ENCODE measurements at places on chromosomes 1 and 21.

DNA sequence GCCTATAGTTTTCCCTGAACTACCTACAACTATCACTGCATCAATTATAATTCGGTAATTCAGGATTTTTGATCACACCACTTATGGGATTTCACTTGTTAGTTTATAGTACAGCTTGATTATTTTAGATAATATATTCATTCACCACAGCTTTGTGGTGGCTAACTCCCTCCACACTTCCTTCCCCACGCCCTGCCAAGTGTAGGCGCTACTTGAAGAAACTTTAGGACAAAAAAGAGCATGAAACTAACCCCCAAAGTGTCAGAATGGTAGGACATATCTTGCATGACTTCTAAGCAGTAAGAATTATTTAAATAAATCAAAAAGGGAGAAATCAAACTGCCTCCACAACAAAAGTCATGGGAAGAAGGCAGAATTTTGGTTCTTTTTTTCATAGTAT lies 70.1 kb downstream of the LHX9 start:
- H3K4me3 ChIP-seq: no peak overlapping the region
- no peak overlapping the region for H3K27ac ChIP-seq
- no peak for DNase-seq
- H3K36me3 ChIP-seq: no peaks in the 10 kb centered on the region
- no peaks in the 10 kb centered on the region for H3K4me1 ChIP-seq

- H3K36me3 ChIP-seq: no peaks in the 10 kb centered on the region
- no peak overlapping the region for H3K27ac ChIP-seq
- no peak overlapping the region for H3K4me3 ChIP-seq
- no peak for DNase-seq
- no peaks in the 10 kb centered on the region for H3K4me1 ChIP-seq
- H3K27me3 ChIP-seq: no peaks in the 10 kb centered on the region
Measured at GRCh38 chr1:224052772-224053171, 61.1 kb upstream of the FBXO28 start.

GRCh38 chr1:1040004-1040991 lies 20.4 kb downstream of the AGRN start:
- peaks cover 28% of the 10 kb centered on the region for H3K27me3 ChIP-seq
- H3K36me3 ChIP-seq: no peaks in the 10 kb centered on the region
- H3K4me1 ChIP-seq: peaks cover 14% of the 10 kb centered on the region
- H3K4me3 ChIP-seq: peak overlapping the region; percentile 52

GRCh38 chr21:35265170-35265877 lies 216.2 kb upstream of the RUNX1 start:
- no peaks in the 10 kb centered on the region for H3K36me3 ChIP-seq
- no peak for DNase-seq
- H3K4me3 ChIP-seq: no peak overlapping the region
- no peak overlapping the region for H3K27ac ChIP-seq
- no peaks in the 10 kb centered on the region for H3K4me1 ChIP-seq

DNA sequence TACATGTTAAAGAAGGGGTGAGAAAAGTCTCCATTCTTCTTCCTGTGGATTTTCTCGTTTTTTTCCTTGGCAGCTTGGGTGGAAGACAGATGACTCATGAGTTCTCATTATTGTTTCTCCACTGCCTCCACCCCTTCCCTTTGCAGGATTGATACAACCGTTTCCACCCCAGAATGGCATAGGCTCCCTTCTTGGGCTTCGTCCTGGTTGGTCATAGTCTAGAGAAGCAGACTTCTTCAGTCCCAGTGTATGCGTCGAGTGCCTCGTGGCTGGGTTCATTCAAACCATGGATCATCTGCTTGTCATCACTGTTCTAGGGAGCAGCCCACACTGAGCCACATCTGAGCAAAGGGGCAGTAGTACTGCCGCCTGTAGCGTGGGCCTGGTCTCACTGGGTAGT lies 13.7 kb downstream of the PTGFRN start:
- no peaks in the 10 kb centered on the region for H3K27me3 ChIP-seq
- H3K36me3 ChIP-seq: no peaks in the 10 kb centered on the region
- no peak for DNase-seq
- H3K4me3 ChIP-seq: no peak overlapping the region
- H3K27ac ChIP-seq: no peak overlapping the region

- no peak for DNase-seq
- H3K36me3 ChIP-seq: no peaks in the 10 kb centered on the region
- H3K4me1 ChIP-seq: peaks cover 10% of the 10 kb centered on the region
Measured at GRCh38 chr1:155171836-155172731, 1.0 kb downstream of the KRTCAP2 start.

DNA sequence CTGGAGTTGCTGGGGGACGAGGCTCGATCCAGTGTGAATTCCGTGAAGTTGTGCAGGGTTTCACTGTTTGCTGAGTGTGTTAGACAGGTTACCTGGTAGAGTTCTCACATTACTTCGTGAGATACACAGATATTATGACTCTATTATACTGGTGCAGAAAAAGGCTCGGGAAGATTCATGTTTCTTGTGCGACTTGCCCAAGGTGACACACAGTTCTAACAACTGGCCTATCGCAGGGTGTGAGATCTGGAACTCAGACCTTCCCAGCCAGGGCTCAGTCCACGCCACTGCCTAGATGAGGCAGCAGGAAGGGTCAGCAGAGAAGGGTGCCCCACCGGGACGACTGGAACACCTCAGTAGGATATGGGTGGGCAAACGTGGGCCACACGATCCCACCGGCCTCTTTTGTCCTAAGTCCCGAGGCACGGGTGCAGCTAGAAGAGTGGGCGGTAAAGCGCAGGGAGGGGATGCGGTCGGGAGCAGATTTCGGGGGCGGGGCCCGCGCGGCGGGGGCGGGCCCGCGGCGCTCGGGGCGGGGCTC lies 296 bp upstream of the RNPEP start:
- H3K4me3 ChIP-seq: peak overlapping the region; percentile 68
- peaks cover 15% of the 10 kb centered on the region for H3K27me3 ChIP-seq
- peak; percentile 81 for DNase-seq
- no peaks in the 10 kb centered on the region for H3K36me3 ChIP-seq
- no peak overlapping the region for H3K27ac ChIP-seq
- H3K4me1 ChIP-seq: peaks cover 6% of the 10 kb centered on the region

DNA sequence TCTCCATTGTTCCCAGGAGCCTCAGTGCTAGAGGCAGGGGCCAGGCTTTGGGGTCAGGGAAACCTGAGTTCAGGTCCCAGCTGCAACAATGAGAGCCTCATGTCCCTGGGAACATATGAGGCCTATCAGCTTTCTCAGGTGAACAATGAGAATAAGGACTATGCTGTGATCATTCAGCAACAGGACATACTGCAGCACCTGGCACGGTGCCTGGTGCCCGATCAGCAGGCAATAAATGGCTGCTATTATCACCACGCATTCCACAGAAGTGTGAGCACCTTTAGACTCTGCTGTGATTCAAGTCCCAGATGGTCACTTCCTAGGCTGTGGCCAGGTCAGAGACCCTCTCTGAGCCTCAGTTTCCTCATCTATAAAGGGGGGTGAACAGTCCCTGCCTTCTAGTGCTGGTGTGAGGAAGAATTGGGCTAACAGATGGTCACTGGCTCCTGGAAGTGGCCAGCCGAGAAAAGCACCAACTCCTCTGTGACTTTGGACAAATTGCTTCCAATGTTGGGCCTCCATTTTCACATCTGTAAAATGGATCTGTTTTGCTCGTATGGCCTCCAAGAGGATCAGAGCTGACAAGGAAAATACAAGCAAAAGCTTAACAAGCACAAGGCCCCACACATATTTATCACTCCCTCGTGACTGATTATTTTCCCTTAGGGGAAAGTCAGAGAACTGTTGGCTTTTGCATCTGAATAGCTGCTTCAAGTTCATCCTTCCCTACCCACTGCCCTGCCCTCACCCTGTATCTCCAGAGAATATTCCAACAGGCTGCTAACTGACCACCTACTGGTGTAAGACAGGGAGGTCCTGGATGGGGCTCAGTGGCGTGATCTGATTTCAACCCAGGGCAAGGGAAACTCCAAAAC lies 1.1 kb downstream of the SLC5A9 start:
- no peak overlapping the region for H3K4me3 ChIP-seq
- H3K27ac ChIP-seq: no peak overlapping the region
